ENCODE measurements at places on chromosomes 16 and 17.

DNA sequence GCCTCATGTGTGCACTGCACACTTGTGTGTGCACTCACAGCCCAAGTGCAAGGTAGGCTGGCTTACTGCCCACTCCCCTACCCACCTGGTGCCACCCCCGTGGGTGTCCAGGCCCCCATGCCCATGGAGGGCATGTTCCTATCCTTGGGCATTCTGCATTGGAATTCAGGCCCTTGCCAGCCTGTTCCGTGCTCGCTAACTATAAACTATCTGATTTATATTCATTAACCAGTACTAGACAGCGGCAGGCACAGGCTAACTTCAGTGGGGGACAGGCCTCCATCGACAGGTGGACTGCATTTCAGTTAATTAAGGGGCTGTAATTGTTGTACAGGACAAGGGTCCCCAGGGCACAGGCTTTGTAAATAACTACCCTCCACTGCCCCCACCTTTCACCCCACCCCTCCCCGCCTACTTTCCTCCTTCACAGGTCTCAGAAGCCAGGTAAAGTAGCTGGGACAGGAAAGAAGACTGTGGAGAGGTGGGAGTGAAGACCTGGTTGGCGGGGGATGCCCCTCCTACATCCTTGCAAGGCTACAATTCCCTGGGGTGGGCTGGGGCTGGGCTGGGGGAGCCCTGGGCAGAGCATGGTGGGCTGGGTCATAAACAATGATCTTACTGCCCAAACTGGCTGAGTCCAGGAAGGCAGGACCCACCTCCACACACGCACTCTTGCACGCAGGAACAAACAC lies 119.0 kb upstream of the LHX1 start:
- no peak for DNase-seq

DNA sequence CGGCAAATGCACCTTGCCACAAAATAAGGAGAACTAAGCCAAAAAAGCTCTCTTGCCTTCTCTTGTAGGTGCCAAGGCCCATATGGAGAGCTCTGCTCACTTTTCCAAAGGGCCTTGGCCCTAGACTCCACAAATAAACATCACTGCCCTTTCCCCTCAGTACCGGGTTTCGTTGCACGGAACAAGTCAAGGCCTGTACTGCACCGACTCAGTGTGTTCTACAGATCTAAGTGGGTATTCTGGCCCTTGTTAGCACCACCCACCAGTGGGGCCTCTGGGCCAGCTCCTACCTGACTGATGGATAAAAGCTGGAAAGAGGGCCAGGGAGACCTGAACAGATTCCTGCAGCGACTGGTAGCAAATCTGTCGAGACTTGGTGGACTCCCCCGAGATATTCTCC lies 43.7 kb upstream of the GSG1L start:
- no peak for DNase-seq

GRCh38 chr16:85568519-85568918 lies 44.6 kb upstream of the GSE1 start:
- DNase-seq: no peak

- peak; percentile 72 for DNase-seq
Observed at GRCh38 chr17:8488901-8489300, 53.2 kb downstream of the NDEL1 start.
